ENCODE measurements at places on chromosomes 2 and 18.

DNA sequence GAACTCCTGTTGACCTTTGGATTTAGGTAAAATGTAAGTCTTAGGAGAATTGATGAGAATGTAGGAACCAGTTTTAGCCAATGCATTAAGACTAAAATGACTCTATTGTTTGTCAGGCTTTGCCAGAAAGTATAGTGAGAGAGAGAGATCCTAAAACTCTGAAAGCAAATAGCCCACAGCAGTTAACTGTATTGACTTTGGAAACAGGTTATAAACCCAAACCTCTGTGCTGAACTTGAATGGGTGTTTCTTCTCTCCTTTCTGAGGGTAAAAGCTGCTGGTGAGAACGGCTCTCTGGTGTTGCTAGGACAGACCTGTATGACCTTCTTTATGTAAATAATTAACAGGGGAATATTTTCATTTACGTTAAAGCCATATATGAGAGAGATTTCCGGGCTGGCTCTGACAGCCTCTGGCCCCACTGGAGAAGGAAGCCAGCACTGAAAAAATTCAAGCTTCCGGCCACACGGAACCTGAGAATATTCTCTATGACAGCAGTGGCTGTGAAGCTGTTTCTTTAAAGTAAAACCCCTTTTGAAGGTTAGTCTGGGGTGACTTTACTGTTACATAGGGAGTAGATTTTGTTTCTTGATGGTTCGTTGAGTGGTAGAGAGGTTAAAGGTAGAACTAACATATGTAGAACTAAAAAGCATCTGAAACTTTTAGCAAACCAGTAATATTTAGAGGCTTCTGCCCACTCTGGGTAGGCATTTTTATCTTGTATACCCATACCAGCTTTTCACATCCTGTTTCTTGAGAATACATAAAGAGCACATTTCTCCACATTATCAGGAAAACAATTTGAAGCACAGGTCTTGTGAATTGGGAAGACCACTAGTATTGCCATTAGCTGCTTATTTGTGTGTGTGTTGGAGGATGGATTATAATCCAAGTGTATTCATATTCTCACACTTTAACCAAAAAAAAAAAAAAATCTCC is 123.8 kb downstream of the SPTBN1 start:
- no peak for DNase-seq

DNA sequence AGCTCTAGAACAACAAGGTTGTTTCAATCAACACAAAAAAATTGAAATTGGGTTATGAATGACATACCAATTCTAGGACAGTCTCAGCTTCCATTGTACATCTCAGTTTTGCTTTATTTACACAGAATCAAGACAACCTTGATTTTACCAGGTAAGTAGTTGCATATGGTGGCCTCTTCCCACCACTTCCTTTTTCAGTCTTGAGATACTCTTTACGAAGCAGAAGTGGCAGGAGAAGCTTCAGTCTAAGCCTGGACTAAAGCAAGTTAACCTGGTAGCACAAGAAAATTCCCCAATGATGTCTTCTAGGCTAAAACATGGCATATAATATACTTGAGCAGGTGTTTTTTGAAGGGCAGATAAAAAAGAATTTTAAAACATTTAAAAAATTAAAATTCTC is 10.7 kb upstream of the FAM136A start:
- DNase-seq, result no peak

GRCh38 chr2:214796911-214797310 is 12.6 kb downstream of the BARD1 start:
- DNase-seq, result no peak

DNA sequence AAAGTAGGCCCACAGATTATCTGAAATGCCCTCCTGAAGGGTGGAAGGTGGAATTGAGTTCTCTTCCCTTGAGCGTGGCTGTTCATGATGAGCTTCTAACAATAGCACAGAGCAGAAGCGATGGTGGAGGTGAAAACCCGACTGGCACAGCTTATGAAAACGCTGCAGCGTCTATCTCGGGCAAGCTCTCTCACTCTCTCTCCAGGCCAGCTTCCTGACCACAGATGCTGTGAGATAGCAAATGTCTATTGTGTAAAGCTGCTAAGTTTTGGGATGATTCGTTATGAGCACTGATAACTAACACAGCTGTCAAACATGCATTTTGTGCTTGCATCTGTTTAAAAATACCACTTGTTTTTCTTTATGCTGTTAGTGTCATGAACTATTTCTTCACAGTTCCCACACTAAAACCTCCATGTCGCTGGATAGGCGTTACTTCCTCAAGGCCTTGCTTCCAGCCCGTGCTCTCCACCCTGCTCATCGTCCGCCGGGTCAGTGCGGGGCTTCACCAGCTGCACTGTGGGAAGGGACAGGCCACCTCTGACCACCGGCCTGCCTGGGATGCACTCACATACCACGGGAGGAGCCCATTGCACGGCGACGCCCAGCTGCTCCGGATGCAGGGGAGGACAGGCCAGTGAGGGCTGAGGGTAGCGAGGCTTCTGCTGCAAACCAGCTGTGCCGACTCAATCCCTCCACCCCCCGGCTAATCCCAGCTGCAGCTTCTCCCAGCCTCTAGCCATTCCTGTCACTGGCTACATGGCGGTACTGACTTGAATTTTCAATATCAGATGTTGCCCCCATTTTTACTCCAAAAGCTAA is 60.0 kb upstream of the OTOS start:
- DNase-seq, result no peak

- DNase-seq, result no peak
These were observed 689.0 kb upstream of the FSHR start for GRCh38 chr2:49843314-49843713.

- no peak for DNase-seq
These were observed 52.6 kb downstream of the SH2D6 start for GRCh38 chr2:85470850-85471800.

GRCh38 chr2:59630789-59631188 is 922.7 kb downstream of the BCL11A start:
- peak; percentile 79 for DNase-seq

DNA sequence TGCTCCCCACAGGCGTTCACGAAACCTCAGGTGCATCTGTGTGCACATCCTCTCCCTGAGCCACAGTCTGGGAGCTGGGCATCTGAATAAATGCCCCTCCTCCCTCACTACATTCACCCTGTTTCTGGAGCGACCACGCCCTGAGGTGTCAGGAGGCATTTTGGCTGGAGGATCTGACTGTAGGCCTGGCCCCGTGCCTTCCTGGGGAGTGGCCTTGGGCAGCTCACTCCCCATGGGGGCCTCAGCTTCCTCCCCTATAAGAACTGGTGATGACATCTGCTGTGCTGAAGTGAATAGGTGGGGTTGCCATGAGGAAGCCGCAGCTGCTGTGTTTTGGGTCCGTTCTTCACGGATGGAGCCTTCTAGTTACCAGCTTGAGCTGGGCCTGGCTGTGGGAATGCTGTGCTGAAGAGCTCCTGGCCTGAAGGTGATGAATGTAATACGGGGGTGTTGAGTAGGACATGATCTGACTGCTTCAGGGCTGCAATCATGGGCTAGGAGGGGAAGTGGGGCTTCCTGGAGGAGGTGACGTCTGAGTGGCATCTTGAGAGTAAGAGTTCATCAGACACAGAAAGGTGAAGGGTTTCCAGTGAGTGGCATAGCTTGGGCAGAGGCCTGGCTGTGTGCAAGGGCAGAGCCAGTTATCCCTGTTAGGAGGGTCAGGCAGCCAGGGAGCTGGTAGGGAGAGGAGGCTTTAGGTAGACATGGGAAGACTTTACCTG is 58.2 kb downstream of the GLI2 start:
- no peak for DNase-seq

- DNase-seq, result peak; percentile 37
These were observed 37.8 kb upstream of the CCDC150 start for GRCh38 chr2:196601430-196602306.

DNA sequence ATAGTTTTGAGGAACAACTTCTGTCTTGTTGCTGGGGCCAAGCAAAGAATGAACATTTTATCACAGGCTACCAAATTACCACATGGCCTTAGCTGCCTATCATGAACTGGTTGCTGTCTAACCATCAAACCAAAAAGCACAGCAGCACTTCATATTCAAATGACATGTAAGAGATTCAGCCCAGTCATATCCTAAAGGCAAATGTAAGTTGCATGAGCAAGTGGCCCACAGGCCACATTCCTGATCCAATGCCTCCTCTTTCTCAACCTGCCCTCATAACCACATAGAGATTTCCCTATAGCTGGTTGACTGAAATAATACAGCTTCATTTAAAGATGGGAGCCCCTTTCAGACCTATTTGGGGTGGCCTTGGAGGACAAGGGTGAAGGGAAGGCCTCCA is 572.3 kb downstream of the IRS1 start:
- DNase-seq, result no peak

DNA sequence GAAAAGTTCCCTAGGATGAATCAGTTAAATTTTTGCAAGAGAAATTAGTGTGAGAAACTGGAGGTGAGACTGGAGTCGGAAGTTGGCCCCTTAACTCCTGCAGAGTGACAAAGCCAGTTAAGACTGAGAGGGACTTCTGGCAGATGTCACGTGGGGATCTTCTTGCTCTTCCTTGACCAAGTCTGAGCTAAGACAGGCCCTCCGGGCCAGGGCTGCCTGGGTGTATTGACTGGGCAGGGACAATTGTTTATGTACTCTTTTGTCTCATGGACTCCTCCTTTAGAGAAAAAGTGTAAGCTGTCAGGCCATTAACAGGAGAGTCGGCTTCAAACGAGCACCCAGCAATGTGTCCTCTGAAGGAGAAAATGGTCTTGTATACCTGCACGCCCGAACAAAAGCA is 48.6 kb upstream of the RALBP1 start:
- no peak for DNase-seq

- DNase-seq, result no peak
These were observed 1025.3 kb upstream of the NXPH2 start for GRCh38 chr2:139805441-139805840.

DNA sequence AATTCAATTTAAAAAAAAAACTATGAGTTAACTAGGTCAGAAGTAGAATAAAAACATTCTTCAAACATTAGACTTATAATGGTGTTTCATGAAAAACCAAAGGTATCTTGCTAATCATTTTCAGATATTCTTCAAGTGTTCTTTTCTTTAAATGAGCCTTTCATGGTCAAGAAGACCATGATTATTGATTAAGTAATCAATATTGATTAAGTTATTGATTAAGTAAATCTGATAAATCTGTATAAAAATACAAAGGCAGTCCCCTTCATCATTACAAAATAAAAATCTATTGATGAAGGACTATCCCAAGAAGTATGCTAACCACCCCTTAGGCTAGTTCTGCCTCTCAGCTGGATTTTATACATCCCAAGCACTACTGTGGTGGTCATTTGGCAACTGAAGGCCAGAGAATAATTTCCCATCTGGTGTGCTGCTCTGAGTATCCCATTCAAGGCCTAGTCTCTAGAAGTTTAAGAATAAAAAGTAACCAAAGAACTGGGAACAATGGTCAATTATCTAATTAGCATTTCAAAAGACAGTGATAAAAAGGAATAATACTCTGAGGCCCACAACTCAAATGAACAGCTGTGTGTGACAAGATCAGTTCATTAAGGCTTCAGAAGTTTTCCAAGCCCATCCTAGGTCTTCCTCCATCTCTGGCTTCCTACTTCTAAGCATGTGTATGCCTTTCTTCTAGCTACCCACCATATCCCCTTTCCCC is 63.5 kb downstream of the TCF4 start:
- no peak for DNase-seq

DNA sequence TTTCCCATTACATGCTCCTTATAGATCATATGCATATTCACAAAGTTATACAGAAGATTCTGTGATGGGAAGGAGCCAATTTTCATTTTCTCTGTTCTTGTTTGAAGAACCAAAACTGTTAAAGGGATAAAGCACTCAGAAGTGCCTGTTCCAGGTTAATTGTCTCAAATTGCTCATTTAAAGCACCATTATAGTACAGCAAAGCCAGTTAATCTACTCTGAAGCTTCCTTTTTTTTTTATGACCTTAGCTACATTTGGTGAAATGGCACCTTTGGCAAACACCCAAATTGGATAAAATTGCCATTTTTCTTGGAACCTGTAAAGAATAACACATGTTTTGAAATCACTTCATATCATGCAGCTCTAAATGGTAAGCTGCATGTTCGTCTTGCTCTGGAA is 1092.3 kb downstream of the BCL11A start:
- DNase-seq, result no peak

DNA sequence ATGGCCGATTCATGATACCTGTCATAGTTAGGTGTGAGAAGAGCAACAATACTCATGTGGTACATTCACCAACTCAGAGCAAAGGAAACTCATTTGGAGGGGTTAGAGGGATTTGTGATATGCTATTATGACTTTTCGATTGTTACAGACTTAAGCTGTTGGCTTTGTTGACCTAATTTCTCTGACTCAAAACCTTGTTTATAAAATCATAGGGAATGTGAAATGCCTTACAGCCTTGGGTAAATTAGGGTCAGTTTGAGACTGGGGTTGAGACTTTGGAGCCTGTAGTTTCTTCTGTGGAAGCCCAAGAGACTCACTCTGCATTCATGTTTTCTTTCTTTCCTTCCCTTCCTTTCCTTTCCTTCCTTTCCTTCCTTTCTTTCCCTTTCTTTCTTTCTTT is 261.9 kb downstream of the LRRTM1 start:
- no peak for DNase-seq

- DNase-seq, result peak; percentile 29
These were observed 94.5 kb downstream of the GYPC start for GRCh38 chr2:126750506-126750905.

DNA sequence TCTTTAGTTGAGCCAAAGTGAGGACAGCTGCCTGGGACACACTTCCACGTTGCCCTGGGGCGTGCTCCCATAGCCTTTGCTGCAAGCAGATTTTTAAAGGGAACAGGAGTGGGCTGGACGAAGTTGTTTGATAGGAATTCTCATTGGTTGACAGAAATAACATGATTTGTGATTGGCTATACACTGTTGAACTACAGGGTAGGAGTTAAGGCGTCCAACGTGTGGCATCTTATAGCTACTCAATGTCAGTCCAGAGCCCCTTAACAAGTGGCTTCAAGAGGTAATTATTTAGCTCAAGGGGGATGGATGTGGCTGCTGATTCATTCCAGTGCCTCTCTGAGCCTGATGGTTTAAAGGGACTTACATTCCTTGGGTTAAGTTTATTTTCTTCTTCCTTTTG is 65.5 kb downstream of the ACAA2 start:
- peak; percentile 1 for DNase-seq

GRCh38 chr2:178008636-178009289 is 63.8 kb downstream of the PDE11A start:
- peak; percentile 99 for DNase-seq

GRCh38 chr18:13556502-13556901 is 169.9 kb downstream of the FAM210A start:
- no peak for DNase-seq

GRCh38 chr2:84474176-84474575 is 15.1 kb upstream of the SUCLG1 start:
- DNase-seq, result peak; percentile 41

DNA sequence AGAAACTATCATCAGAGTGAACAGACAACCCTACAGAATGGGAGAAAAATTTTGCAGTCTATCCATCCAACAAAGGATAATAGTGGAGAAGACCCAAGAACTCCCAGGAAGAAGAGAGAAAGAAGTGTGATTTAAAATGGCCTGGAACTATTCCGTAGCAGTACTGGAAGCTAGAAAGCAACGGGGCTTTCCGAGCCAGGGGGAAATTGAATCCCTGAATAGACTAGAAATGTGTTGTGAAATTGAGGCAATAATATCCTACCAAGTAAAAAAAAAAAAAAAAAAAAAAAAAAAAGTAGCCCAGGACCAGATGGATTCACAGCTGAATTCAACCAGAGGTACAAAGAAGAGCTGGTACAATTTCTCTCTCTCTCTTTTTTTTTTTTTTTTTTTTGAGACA is 69.3 kb downstream of the FARP2 start:
- DNase-seq, result no peak

GRCh38 chr2:224999321-224999720 is 42.9 kb downstream of the DOCK10 start:
- DNase-seq, result no peak

All from NCI-H510A treated with DMSO at 0.1 percent for 48 hours (cell line).